ENCODE measurements at places on chromosomes 4 and X.

DNA sequence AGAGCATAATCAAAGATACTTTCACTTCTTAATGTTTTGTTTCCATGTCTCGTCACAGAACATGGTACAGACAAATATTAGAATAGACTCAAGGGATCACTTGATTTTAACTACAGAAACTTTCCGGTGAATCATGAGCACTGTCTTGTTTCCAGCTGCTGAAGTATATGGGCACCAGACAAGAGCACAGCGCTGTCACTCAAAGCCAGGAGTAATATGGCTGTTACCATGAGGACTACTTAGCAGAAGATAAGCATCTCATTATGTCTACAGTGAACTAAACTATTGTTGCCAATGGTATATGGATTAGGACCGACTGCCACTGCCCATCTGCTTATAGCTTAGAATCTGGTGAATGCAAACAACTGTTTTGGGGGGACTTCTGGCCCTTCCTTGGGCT is 34.3 kb downstream of the MECP2 start:
- DNase-seq, result no peak

DNA sequence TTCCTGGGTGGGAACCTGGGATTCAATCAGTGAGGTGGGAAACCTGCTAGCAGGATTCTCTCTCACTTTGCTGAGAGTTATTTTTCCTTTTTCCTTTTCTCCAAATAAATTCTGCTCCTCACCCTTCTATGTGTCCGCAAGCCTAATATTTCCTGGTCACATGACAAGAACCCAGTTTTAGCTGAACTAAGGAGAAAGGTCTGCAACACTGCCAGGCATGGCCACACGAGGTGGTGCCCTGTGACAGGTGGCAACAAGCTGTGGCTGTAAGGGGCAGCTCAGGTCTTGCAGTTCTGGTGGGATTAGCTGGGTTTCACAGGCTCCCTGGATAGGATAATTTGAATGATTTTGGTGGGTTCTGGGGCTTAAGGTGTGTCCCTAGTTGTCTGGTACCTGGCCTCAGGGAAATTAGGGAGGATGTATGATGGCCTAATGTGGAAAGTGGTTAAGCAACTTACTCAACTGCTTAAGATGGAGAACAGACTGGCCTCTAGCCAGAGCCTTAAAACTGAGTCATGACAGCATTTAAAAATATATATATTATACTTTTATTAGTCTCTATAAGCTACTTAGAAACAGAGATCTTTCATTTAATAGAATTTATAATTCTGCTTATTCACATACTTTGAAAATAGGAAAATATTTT is 215.0 kb downstream of the IL15 start:
- peak; percentile 28 for DNase-seq

DNA sequence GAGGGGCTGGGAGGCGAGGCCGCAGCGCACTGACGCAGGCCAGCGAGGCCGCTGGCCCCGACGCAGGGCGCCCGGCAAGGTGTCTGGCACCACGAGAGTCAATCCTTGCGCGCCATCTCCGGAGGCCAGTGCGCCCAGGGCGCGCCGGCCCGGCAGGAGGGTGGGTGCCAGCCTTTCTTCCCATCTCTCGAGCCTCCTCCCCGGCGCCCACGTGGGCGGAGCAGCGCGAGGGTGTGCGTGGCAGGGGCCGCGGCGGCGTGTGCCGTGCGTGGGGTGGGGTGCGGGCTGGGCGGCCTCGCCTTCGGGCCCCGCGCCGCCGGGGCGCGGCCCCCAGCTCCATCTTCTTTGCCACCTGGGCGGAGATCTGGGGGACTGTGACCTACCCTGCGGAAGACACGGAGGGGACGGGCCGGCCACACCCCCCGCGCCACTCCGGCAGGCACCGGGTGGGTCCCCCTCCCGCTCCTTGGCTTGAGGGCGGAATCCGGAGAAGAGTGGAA is 877 bp downstream of the JAKMIP1 start:
- DNase-seq, result no peak

- peak; percentile 70 for DNase-seq
These were observed 218.9 kb downstream of the PABPC4L start for GRCh38 chr4:133982533-133983224.

GRCh38 chrX:107683931-107684330 is 55.6 kb downstream of the PRPS1 start:
- DNase-seq, result no peak

DNA sequence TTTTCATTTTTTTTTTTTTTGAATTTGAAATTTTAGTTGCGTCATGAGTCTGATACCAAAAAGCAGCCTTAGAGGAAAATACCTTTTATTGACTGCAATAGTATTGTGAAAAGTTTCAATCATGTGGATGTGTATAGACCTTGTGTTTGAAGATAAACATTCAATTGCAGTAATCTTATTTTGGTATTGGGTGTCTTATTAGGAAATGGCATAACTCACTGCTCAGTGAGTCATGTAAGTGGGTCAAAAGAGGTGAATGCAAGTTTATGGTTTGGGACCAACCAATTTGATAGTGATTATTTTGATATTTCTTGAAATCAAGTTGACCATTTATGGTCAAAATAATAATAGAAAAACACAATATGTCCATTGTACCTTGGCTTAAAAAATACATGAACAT is 627.8 kb upstream of the SLIT2 start:
- peak; percentile 6 for DNase-seq
